ENCODE measurements at places on chromosomes 5 and 9.
A peak's percentile ranks its signal among the peaks of the same experiment; 100 is the strongest.

GRCh38 chr5:146848133-146848532, 30.4 kb downstream of the PPP2R2B start:
- no peak for DNase-seq

- DNase-seq, result no peak
Measured at GRCh38 chr5:81708889-81709288, 42.0 kb downstream of the SSBP2 start.

DNA sequence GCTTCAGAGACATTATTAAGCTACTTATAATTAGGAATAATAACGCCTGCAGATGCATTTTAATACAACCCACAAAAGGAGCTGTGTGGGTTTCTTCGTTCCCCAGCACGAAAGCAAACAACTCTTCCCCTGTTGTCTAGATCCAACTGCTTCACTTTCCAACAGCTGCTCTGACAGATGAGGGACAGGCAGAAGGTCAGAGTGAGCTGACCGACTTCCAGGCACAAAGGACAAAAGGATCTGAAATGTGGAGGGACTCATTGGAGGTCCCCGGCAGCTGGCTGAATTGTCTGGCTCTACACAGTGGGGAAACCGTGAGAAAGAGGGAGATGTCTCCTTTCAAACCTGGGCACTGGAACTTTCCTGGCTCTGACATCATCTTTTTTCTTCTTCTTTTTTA, 79.1 kb upstream of the ALDH1B1 start:
- DNase-seq, result no peak

GRCh38 chr5:62969409-62970120, 390.9 kb downstream of the LRRC70 start:
- DNase-seq, result no peak

GRCh38 chr5:95711501-95712346, 19.4 kb upstream of the RHOBTB3 start:
- no peak for DNase-seq

- DNase-seq, result no peak
Measured at GRCh38 chr9:99002706-99003105, 59.0 kb downstream of the COL15A1 start.

DNA sequence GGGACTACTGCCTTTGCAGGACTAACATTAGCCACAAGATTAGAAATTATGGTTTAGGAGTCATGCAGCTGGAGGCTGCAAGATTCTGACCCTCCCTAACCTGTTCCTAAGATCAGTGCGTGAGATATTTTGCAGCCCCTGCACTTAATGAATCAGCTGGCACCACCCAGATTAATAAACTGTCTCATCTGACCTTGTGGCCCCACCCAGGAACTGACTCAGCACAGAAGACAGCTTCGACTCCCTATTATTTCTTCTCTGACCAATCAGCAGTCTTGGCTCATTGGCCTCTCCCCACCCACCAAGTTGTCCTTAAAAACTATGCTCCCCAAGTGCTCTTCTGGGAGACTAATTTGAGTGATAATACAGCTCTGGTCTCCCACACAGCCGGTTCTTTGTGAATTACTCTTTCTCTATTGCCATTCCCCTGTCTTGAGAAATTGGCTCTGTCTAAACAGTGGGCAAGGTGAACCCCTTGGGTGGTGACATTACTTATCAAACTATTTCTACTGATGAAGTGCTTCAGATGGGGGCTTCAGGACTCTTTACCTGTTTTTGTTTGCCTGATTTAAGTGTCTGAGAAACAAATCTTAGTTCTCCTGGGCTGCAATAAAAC, 17.0 kb downstream of the CTSL start:
- DNase-seq, result no peak

DNA sequence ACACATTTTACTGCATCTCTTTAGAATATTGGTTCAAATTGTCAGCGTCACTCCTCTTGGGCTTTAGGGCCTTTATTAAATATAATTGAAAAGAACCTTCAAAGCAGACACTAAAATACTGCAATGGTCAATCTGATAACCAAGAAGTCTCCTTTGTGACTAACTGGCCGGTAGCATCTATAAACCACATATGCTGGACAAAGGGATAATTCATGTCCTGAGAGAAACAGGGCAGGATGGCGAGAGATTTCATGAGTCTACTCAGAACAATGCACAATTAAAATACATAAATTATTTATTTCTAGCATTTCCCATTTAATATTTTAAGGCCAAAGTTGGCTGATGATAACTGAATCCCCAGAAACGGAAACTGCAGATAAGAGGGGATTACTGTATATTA, 1083.4 kb upstream of the CDH18 start:
- DNase-seq, result no peak

- no peak for DNase-seq
Measured at GRCh38 chr5:168971100-168971499, 329.8 kb downstream of the SLIT3 start.

- no peak for DNase-seq
Measured at GRCh38 chr5:147036691-147037245, 158.2 kb upstream of the PPP2R2B start.

DNA sequence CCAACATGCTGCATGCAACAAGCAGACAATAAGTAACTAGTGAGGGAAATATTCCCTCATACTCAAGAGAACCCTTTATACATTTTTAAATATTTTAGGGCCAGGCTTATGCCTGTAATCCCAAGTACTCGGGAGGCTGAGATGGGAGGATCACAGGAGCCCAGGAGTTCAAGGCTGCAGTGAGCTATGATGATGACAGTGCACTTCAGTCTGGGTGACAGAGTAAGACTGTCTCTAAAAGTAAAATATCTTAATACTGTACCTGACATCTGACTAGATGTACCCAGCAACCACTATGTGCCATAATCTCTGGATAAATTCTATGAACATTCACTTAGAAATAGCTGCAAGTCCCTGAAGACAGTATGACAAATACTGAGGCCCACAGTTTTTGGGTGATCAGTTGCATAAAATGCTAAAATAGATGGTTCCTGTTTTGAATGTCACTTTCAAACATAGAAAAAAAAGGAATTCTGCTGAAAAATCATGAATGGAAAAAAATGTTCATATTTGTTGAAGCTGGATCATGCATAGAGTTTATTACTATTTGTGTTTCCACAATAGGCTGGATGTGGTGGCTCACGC, 2.0 kb upstream of the C5orf15 start:
- no peak for DNase-seq

DNA sequence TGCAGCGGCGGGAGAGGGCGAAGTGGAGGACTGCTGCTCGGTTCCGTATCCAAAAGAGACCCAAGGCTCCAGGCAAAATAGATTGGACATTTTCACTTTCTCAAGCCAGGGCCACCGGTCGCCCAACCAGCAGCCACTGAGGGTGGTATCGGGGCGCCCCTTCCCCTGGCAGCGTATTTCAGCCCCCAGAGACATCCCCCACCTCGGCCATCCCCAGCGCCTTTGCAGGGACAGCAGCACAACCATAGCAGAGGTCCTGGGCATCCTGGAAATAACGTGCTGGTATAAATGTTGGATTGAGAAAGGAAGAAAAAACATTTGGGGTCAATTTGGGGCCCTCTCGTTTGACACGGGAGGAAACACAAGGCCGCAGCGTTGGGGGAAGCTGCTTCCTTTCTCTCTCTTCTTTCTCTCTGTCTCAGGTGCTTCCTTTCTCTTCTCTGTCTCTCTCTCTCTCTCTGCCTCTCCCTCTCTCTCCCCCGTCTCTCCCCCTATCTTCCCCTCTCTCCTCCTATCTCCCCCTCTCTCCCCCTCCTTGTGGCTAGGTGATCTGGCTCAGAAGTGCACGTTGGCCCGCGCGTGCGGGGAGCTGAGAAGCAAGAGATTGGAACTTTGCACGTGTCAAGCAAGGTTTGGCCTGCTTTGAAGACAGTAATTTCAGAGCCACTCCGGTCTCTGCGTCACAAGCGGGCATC, 624 bp upstream of the RETREG1 start:
- peak; percentile 43 for DNase-seq

GRCh38 chr5:160339406-160340130, 27.2 kb upstream of the CCNJL start:
- no peak for DNase-seq

- DNase-seq, result no peak
Measured at GRCh38 chr5:127961763-127962145, 121.8 kb upstream of the SLC12A2 start.

GRCh38 chr9:13731637-13732036, 452.1 kb upstream of the MPDZ start:
- DNase-seq, result no peak

GRCh38 chr9:121987314-121987713, 105.8 kb downstream of the TTLL11 start:
- DNase-seq, result no peak

DNA sequence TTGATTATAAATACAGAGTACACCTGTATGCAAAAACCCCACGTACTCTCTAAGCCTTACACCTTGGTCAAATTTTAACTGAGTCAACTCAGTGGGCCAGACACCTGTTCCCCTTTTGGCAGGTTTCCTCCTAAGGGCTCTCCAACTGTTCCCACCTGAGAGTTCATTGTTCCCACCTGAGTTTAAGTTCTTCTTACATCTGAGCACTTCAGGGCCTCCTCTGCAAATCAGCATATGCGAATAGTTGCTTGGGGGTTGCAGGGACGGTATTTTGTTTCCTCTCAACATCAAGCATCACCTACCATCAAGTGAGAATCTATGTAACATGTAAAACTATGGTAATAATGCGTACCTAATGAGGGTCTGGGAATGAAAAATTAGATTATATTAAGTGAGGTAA, 300.0 kb downstream of the PIK3R1 start:
- DNase-seq, result no peak

GRCh38 chr9:34493972-34494535, 28.7 kb downstream of the ENHO start:
- DNase-seq, result peak; percentile 65

DNA sequence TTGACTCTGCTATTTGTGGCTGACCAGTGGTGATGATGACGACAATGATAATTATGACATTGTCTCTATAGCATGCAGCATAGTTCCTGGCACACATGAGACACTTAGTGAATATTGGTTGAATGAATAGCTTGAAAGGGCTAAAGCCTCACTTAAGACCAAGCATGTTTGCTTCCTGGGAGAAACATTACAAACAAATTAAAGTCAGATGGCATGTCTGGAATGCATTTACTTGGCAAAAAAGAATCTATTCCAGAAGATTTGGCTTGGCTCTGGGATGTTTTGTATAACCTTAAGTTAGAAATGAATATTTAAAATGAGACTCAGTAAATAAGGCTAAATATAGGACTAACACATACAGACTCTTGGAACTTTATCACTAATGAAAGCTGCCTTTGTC, 21.6 kb downstream of the GAS1 start:
- DNase-seq, result no peak

- DNase-seq, result peak; percentile 16
Measured at GRCh38 chr5:1526190-1526631, 2.5 kb upstream of the LPCAT1 start.

- DNase-seq, result no peak
Measured at GRCh38 chr5:3230254-3230653, 365.4 kb upstream of the IRX1 start.

- no peak for DNase-seq
Measured at GRCh38 chr5:51389577-51390463, 6.6 kb downstream of the ISL1 start.

DNA sequence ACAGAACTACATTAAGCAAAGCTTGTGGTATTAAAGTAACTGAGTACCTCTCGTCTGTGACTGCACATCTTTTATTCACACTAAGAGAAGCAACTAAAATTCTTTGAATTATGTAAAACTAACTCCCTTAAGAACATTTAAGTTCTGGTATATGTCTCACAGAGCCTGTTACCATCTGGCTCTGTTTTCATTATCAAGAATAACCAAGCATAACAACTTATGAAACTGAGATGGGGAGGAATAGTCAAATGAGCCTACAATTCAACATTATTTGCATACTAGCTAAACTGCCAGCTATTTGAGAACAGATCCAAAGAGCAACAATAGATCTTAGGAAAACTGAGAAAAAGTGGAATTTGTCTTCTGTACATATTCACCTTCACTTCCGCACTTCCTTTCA, 25.3 kb upstream of the ISOC1 start:
- DNase-seq, result no peak

DNA sequence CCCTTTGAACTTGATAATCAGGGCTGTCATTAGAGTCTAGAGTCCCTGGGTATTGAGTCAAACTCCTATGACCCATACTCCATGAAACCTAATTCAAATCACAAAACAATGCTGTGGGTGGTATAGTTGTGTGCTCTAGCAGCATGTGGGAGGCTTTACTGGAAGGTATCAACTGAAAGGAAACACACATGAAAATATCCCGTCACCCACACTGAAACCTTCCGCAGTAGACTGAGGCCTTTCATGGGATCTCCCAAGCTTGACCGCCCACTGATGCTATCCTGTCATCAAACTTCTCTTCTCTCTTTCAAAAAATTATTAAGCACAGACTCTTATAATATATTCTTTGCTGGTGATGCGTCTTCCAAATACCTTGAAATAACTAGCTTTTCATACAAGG, 569.1 kb upstream of the MEF2C start:
- no peak for DNase-seq

DNA sequence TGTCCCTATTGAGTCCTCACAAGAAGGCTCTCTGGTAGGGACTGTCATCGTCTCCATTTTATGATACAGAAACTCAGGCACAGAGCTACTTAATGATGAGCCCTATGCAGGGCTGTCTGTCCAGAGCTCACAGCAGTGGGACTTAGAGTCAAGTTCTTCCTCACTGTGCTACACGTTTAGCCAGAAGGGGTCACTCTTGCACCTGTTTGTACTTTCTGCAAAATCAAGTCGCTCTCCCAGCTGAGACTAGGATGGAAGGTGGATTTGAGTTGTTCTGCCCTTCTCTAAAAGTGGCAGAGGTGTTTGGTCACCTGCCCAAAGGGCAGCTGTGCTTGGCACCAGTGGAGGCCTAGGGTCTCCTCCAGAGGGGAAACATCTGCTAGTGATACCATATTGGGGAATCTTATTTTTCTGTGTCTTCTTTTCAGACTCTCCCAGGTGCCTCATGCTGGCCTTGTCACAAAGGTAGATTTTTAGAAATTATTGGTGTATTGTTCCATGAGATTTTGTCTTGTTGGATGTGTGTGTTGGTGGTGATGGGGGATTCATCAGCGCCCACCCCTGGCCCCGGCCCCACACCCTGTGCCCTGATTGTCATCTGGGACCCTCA, 104.2 kb downstream of the PPARGC1B start:
- DNase-seq, result no peak

GRCh38 chr5:65120371-65120967, 351.7 kb downstream of the CWC27 start:
- no peak for DNase-seq

- no peak for DNase-seq
Measured at GRCh38 chr5:98847054-98847453, 73.6 kb downstream of the RGMB start.

DNA sequence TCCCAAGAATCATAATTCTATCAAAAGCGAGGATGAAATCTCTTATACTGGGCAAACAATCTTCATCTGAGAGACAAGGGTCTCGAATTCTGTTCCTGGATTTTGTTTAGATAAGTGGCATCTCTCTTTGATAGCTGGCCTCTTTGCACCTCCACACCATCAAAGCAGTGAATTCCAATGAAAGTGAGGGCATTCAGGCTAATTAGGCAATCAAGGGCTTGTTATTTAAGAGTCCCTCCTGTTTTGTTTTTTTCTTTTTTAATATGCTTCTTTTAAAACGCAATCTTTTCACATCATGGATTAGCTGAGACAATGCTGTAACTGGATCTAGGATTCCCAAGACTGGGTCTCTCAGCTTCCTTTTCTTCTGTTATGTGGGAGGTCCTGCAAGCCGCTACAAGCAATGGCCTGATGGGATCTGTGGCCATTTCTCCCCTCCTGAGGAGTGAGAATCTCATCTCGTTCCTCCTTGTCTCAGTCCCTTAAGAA, 67.9 kb downstream of the TNC start:
- no peak for DNase-seq
